ENCODE measurements at places on chromosomes 11 and 22.

DNA sequence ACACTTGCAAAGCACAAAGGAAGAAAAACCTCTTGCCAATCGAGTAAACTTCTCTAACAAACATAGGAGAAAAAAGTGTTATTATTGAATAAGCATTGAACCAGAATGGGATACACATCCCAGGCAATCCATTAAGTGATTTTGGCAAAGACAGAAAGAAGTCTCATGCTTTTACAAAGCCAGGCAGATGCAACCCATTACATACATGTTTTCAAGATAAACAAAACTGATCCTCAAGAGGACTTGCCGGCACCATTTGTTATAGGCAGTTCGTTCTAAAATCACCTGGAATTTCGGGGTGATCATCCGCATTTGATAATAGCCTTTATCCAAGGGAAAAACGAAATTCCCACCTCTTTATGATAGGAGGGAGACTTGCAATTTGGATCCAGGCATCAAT lies 97.5 kb upstream of the RAG2 start:
- no peak for DNase-seq

- no peak for DNase-seq
Observed at GRCh38 chr11:116413301-116414242, 359.2 kb downstream of the BUD13 start.

DNA sequence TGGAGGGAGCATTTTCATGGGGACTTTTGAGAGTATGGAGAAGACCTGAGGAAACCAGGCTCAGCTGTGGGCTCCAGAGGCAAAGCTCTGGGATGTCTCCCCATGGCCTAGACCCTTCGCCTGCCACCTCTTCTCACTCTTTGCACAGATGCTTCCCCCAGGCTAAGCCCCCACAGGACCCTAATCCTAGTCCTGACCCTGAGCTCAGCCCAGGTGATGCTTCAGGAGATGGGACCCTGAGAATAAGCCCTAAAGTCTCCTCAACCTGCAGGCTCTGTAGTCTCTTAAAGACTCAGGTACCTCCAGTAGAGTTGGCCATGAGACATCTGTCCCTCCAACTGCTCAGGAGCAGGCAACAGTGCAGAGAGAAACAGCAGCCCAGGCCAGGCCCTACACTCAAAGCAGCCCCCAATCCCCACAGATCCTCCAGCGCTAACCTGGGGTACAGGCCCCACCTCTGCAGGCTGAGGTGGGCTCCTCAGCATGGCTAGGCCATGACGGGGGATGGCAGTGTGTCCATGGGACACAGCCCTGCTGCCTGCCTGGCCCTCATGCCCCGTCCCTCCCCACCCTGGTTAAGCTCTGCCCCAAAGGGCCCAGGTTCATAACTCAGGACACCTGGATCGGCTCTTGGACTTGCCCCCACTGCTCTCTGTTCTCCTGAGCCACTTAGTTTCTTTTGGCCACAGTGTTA lies 39.4 kb downstream of the GGTLC2 start:
- no peak for DNase-seq

- DNase-seq = peak; percentile 63
Observed at GRCh38 chr22:42269432-42270175, 849 bp downstream of the TCF20 start.

DNA sequence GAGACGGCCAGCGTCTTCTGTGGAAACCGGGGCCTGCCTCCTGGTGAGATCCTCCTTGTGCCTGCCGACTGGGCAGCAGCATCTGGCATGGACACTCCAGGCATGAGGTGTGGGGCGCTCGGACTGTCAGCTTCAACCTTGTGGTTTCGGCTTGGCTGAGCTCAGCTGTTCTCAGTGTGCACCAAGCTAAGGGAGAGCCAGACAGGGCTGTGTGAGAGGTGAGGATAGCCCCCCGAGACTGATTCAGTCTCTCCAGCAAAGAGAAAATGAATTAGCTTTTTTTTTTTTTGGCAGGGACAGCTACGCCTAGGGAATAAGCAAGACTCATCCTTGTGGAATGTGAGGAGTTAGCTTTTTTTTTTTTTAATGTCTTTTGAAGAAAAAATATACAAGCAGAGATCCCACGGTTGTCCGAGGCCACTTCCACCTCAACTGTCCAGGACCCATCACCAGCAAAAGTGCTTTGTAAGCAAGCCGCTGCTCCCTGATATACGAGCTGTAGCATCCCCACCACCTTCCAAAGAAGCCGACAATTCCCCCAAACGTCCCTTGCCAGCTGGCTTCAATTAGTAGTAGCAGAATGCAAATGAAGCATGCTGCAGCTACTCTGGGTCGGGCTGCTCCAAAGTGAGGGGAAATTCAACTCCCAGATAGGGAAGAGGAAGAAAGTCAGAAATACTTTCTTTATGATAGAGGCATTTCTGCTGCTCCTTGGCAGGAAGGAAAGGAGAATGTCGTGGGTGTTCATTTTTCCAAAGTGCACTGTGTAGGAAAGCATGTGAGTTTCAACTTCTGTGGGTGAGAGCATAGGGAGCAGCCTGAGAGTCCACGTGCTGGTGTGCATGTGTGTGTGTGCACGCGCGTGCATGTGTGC lies 9.7 kb upstream of the THY1 start:
- no peak for DNase-seq

DNA sequence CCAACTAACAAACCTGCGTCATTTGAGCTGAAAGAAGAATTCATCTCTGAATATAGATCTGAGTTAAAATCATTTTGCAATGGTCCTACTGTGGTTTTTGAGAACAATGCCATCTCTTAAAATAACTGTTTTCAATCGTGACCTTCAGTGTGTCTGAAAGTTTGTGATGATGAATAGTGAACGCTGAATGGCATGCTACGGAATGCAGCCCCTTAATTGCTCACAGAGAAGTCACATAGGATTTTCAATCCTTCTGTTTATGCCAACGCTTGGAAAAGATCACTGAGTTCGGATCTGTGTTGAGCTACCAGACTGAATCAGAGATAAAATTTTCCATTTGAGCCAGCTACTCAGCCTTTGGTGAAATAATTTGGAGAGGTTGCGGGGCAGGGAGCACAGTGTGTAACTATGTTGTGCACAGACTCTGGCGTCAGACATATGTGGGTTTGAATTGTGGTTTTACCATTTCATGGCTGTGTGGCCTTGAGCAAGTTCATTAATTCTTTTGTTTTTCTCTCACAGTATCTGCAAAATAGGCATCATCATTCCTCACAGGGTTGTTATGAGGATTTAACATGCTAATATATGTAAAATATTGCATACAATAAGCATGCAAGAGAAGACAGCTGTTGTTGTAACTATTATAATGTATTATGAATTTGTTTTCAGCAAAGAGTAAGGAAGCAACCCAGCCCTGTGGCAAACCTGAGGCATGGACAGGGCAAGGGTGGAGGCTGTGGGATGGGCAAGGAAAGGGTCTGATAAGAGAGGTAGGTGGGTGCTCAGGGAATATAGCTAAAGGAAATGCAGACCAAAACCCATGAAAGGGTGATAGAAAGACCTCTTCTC lies 679.9 kb downstream of the KCNA4 start:
- DNase-seq = no peak

- no peak for DNase-seq
Observed at GRCh38 chr11:72005347-72006260, 6.9 kb downstream of the IL18BP start.

GRCh38 chr11:113124006-113124405 lies 162.8 kb downstream of the NCAM1 start:
- no peak for DNase-seq

DNA sequence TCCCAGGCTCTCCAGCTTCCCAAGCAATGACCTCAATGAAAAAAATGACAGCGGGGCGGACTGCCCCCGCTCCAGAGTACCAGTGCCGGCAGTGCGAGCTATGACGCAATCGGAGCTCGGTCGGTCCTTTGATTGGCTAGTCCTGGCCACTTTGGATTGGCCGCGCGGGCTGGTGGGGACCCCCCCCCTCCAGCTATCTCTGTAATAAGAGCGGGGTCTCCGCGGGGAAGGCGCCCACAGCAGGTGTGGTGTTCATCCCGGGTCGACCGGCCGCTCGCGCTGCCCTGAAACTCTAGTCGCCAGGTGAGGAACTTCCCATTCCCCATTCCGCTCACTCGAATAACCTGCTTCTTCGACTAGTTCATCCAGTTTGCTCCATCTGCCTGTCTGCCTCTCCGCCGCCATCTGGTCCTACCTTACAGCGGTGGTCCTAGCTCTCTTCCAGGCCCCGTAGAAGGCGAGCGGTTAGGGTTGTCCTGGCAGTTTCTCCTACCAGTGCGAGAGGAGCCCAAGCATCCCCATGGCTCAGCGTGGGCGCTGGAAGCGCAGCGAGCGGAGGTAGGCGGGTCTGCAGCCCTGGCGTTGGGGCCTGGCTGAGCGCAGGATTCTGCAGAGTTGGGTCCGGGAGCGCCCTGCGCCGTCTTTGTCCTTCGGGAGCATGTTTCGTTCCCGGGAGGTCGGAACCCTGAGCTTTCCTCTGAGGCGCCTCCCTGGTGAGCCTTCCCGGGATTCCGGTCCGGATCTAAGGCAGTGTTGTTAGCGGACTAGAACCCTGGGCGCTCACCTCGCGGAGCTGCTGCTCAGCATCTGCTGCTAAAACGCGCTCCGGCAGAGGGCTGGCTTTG lies at the start of gene CALCB:
Gene CALCB (plus strand): TSS at position 233 of the 845 bp plus-strand sequence. CDS start 1,126 bp downstream, outside the sequence.
- DNase-seq = peak; percentile 16

DNA sequence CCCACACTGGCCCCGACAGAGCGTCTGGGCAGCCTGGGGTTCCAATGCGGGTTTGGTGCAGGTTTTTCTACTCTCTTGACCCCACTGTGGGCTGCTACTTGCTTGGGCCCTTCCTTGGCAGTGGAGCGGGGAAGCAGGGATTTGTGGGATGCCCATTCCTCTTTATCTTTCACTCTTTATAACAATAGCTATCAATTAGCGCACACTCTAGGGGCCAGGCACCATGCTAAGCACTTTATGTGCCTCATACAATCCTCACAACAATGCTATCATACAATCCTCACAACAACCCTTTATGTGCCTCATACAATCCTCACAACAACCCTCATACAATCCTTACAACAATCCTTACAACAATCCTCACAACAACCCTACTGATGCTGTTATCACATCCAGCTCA lies 12.7 kb downstream of the ACCS start:
- no peak for DNase-seq

- DNase-seq = no peak
Observed at GRCh38 chr22:37623075-37624016, 14.7 kb downstream of the GGA1 start.

- DNase-seq = no peak
Observed at GRCh38 chr11:113488931-113489351, 13.7 kb upstream of the DRD2 start.

- DNase-seq = no peak
Observed at GRCh38 chr11:17415523-17416104, 27.2 kb upstream of the KCNJ11 start.

GRCh38 chr11:122190768-122191167 lies 74.8 kb upstream of the BLID start:
- no peak for DNase-seq

DNA sequence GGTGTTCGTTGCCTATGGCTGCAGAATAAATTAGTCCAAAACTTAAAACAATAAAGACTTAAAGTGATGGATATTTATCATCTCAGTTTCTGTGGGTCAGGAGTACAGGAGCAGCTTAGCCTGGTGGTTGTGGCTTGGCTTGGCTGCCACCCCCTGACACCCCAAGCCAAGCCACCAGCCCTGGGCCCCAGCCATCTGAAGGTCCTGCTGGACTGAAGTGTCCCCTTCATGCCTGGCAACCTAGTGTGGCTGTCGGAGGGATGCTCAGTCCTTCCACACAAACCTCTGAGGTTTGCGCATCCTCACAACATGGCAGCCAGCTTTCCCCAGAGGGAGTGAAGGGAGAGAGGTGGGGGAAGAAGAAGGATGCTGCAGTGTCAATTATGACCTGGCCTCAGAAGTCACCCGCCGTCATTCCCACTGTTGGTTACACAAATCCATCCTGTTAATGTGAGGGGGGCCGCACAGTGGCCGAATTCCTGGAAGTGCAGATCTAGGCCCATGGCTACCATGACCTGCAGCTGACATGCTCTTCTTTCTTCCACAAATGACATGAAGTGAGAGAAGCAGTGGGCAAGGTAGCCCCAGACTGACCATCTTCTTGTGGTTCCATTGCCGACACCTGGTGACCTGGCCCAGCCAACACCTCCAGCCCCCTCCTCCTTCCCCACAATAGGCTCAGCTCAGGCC lies 31.1 kb downstream of the IGF2 start:
- no peak for DNase-seq

- DNase-seq = no peak
Observed at GRCh38 chr11:30059172-30059815, 42.5 kb upstream of the KCNA4 start.

DNA sequence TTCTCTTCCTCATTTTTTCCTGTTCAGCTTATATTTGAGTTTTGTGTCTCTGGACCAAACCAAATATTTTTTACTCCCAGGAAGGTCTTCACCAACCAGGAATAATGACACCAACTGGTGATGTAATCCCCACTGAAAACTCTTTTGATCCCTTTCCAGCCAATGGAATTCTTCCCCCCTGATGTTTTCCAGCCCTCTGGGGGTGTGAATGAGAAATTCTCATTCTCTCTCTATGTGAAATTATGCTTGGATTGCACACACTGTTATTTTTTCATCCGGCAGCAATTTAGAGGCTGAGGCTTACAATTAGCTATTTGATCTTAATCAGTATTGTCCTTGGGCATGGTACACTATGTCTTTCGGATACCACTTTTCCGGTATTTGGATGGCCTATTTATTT lies 39.5 kb upstream of the SLC1A2 start:
- DNase-seq = no peak

DNA sequence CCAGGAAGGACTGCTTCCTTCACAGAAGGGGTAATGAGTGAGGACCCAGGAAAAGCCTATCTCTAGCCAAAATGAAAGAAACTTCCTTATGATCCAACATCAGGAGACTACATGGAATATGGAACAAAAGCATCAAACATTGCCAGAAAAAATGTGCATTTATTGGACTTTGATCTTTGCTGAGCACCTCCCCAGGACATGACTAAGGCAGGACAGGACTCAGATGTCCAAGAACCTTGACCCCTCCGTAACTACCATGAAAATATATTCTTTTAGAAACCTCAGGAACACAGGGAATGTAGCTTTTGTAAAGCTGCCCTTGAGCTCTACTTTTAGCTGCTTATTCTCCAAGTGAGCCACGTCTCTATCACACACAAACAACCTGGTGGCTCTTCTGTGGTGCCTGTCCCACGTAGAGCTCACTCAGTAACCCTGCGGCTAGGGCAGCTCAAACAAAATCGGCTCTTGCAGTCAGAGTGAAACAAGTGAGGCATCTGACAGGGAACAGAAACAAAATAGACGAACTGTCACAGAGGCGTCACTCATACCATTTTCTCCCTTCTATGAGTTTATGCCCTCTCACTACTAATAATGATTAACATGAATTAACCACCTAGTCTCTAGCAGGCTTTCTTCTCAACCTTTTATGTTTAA lies 471.5 kb upstream of the API5 start:
- DNase-seq = no peak

GRCh38 chr11:43447151-43447550 lies 88.4 kb downstream of the TTC17 start:
- no peak for DNase-seq

GRCh38 chr11:31968461-31969358 lies 122.2 kb upstream of the RCN1 start:
- no peak for DNase-seq

- DNase-seq = no peak
Observed at GRCh38 chr22:31614781-31615490, 47.1 kb downstream of the PISD start.

- no peak for DNase-seq
Observed at GRCh38 chr11:83355391-83355790, 69.2 kb upstream of the CCDC90B start.
